ENCODE measurements at places on chromosomes 7 and 10.
A peak's percentile ranks its signal among the peaks of the same experiment; 100 is the strongest.

DNA sequence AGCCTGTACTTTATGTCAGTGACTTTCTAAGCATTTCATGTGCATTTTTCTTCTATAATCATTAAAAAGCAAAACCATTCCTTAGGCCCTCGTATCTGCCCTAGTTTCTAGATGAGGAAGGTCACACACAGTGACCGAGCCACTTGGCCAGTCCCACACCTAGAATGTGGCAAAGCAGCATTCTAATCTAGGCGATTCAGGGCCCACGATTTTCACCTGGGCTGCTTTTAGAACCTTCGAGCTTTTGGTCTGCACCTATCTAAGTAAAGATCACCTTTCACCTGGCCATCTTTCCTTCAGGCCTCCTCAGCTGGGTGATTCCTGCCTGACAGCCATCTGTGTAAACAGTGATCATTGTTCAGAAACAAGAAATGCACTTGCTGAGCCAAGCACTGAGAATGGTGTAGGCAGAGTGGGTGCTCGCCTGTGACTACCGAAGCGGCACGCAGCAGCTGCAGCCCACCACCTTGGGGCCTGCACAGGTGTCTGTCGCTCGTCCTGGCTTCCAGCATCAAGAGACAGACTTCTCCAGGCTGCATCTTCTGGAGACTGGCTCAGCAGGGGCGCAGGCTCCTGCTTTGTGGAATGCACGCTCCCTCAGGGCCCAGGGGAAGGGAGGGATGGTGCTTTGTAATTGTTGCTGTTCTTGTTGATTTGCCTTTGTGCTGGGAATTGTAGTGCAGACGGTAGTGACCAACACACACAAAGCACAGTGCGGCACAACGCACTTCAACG is 149.0 kb upstream of the INSYN2A start:
- no peak for DNase-seq

- DNase-seq, result no peak
Measured at GRCh38 chr7:70937424-70937823, 194.5 kb upstream of the GALNT17 start.

- no peak for DNase-seq
Measured at GRCh38 chr10:4867520-4868356, 41.7 kb downstream of the AKR1E2 start.

- no peak for DNase-seq
Measured at GRCh38 chr10:14056610-14057332, 274.0 kb downstream of the FRMD4A start.

GRCh38 chr7:148761499-148762278 is 63.0 kb downstream of the CUL1 start:
- DNase-seq, result no peak

GRCh38 chr10:83932245-83932644 is 207.1 kb upstream of the GHITM start:
- no peak for DNase-seq

DNA sequence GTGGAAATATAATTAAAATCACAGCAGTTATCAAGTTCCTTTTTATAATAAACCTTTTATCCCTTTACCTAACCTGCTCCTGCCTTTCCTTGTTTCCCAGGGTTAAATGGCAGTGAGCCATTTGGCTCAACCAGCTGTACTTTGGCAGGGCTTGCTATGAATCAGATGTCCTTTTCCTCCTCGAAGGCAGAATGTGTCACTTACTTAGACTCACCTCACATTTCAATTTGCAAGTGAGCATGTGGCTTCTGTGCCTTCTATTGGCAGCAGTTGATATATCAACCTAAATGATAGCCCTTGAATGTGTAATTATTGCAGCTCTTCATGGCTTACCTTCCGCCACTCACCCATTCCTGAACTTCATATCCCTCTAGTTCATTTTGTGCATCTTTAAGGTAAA is 301.7 kb downstream of the CSTF2T start:
- DNase-seq, result peak; percentile 11

DNA sequence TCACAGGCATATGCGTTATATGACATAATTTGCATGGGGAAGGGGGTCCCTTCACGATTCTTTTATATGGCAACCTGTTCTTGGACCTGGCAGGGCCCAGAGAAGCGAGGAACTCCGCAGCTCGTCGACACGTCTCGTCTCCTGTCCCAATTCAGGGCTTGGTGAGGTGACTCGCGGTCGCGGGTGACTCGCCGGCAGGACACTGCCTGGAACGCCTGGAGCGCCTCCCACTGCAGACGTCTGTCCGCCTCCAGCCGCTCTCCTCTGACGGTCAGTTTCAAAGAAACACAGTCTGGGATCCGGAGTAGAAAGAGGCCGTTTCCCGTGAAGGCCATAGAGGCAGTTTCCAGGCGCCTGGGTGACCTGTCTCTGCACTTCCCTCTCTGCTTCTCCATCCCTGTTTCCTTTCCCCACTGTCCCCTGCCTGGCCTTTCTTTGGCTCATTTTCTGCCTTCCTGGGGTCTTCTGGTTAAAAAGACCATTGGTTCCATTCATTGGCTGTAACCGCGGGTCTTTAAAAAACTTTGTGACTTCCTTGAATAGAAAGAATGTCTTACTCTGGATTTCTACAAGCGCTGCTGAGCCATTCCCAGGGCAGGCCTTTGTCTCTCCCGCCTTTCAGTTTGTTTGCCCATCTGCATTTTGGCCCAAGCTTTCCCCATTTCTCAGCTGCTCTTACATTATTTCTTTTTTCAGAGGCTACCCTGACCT is 1.2 kb downstream of the UPP1 start:
- no peak for DNase-seq

DNA sequence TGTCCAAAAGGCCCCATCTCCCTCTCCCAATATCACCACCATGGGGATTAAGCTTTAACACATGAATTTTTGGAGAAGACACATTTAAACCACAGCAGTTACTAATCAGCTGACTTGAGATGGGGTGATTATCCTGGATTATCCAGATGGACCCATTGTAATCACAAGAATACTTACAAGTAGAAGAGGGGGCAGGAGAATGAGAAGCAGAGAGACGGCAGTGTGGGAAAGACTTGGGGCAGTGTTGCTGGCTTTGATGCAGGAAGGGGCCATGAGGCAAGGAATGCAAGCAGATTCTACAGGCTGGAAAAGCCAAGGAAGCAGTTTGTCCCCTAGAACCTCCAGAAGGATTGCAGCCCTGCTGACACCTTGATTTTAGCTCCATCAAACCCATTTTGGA is 30.7 kb upstream of the INMT start:
- no peak for DNase-seq

DNA sequence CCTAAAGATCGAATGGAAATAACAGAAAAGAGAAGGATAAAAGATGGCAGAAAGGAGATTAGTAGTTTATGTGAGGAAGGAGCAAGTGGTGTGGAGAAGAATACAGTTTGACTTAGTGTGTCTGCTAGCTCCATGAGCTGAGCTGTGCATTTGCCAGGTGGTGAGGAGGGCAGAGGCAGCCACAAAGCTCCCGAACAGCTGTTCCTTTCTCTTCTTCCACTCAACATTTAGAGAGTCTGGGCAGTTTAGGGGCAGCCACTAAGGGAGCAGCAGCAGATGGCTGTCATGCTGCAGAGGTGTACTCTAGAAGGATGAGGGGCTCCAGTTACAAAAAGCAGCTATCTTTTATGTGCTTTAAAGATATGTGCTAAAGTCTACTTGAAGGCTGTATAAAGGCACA is 674.4 kb downstream of the GRM8 start:
- DNase-seq, result no peak

GRCh38 chr7:127946111-127946510 is 85.1 kb downstream of the LRRC4 start:
- no peak for DNase-seq

All from midbrain (tissue), 1 donor.